ENCODE measurements at places on chromosomes 16 and 17.

DNA sequence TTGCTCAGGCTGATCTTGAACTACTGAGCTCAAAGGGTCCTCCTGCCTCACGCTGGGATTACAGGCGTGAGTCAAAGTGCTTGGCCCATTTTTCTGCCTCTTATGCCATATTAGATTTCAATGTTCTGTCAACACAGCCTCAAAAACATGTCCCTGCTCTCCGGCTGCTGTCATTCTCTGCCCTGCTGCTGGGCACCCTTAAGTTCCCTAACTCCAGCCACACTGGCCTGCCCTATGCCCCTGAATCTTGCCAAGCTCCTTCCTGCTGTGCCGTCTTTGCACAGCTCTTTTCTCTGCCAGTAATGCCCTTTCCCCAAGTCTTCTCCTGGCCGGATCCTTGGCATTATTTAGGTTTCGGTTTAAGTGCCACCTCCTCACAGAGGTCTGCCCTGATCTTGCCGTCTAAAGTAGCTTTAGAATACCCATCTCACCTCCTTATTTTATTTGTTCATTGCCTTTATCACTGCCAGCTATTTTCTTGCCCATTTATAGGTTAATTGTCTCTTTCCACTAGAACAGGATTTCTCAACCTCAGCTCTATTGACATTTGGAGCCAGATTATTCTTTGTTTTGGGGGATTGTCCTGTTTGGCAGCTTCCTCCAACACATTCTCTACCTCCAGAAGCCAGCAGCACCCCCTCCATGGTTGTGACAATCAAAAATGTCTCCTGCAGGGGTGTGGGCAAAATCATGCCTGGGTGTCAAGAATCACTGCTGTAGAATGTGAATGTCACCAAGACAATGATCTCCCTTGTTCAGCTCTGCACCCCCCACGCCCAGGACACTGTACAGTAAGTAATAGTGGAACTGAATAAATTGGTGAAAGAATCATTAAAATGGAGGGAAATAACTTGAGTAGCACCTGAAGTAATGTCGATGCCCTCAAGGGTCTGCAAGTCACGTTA is 168.2 kb downstream of the CYLD start:
- H3K27me3 ChIP-seq, result peaks cover 17% of the 10 kb centered on the region
- no peaks in the 10 kb centered on the region for H3K4me1 ChIP-seq

DNA sequence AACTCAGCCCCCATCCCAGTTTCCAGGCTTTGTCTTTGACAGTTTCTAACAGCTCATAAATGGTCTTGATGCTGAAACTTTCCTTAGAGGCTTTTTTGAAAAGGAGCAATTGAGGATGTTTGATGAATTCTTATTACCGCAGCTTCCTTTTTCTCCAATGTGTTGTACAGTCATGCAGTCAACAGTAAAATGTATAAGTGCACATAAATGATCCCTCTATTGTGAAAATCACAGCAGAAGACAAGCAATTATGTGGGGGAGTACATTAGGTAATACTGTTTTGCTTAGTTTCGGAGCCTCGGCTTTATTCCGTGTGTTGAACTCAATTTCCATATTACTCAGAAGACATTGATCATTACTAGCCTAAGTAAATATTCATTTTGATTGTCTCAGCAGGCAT is 673.7 kb downstream of the CDH8 start:
- no peaks in the 10 kb centered on the region for H3K36me3 ChIP-seq
- no peak for DNase-seq
- no peak overlapping the region for H3K4me3 ChIP-seq
- no peak overlapping the region for H3K27ac ChIP-seq
- H3K27me3 ChIP-seq, result no peaks in the 10 kb centered on the region
- no peaks in the 10 kb centered on the region for H3K4me1 ChIP-seq

DNA sequence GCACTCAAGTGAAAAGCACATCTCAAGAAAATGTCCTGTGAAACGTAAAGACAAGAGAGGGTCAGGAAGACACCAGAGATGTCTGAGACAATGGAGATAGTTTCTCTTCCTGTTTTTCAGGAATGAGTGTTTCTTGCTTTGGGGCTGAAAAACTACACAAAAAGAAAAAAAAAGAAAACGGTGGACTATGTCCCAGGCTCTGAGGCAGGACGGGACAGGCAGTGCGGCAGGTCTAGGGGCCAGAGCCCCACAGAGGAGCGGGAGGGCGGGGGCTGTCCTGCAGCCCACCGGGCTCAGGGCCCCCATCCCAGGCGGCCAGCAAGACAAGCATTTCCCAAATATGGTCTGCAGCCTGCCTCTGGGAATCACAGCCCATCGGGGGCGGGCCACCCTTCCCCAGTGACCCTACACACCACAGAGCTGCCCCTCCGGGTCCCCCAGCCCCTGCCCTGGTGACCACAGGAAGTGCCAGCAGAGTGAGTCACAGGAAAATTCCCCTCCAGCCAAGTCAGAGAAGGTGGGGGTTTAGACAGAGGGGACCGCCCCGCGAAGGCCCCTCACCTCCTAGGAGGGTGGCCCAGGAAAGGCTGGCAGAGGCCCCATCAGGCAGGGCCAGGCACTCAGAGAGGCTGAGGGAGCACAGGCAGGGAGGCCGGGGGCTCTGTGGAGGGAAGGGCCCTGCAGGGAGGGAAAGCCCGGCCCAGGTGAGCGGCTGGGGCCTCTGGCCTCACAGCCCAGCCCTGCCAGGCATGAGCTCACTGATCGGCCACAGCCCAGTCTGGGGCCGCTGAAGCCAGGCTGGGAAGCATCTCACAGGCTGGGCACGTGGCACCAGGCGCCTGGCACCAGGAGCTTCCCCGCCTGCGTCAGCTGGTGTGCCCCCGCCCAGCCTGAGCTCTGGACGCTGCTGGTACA is 6.3 kb downstream of the BCAR1 start:
- peaks cover 25% of the 10 kb centered on the region for H3K36me3 ChIP-seq
- H3K4me3 ChIP-seq, result peak overlapping the region; percentile 15
- H3K27me3 ChIP-seq, result no peaks in the 10 kb centered on the region

- H3K36me3 ChIP-seq, result no peaks in the 10 kb centered on the region
- no peak for DNase-seq
- no peaks in the 10 kb centered on the region for H3K4me1 ChIP-seq
- H3K27ac ChIP-seq, result no peak overlapping the region
Measured at GRCh38 chr16:78469787-78470186, 370.3 kb downstream of the WWOX start.

DNA sequence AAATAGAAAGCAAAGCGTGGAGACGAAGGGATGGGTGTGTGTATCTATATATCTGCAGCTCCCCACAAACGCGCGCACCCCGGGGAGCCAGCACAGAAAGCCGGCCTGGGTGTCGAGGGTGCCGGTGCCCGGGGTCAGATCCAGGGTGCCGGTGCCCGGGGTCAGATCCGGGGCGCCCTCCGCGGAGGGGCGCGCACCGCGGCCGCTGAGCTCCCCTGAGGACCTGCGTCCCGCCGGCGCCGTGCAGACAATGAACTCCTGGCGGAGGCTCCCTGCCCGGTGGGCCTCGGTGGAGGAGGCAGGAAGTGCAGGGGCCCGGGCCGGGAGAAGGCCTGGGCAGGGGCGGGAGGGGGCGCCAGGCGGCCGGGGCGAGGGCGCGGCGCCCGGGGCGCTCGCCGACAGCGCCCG is 1.1 kb downstream of the ZNF423 start:
- no peaks in the 10 kb centered on the region for H3K27me3 ChIP-seq
- DNase-seq, result peak; percentile 68
- peaks cover 47% of the 10 kb centered on the region for H3K4me1 ChIP-seq
- H3K36me3 ChIP-seq, result no peaks in the 10 kb centered on the region
